Immature natural killer cell (primary cell): ENCODE measurements at places on chromosomes 12 and 14. TPM values are rescaled to one million over a fixed set of nuclear protein-coding genes. Genes with fewer than 3 reads are reported as not detected.

Gene GALC
- 38.7 TPM for polyA plus RNA-seq

Gene TEX22
- polyA plus RNA-seq: 0.79 TPM

DNA sequence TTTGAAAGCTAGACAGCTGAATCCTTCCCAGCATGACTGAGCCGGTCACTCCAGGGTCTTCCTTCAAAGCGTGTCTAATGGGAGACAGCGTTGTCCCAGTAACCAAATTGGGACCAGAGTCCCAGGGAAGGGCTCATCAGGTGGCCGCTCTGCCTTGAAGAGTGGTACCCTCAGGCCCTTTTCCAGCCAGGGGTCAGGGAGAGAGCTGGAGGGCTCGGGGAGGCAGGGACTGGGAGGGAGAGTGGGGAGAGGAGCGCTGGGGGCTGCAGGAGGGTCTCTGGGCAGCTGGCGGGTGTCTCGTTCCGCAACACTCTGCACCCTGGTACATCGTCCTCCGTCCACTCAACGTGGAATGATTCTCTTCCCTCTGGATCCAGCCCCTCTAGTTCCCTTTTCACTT lies 1.6 kb upstream of the RTL1 start:
- peaks cover 10% of the 10 kb centered on the region for H3K27me3 ChIP-seq
- H3K27ac ChIP-seq: no peak overlapping the region
- H3K4me3 ChIP-seq: no peak overlapping the region
- DNase-seq: no peak
- no peaks in the 10 kb centered on the region for H3K4me1 ChIP-seq

DNA sequence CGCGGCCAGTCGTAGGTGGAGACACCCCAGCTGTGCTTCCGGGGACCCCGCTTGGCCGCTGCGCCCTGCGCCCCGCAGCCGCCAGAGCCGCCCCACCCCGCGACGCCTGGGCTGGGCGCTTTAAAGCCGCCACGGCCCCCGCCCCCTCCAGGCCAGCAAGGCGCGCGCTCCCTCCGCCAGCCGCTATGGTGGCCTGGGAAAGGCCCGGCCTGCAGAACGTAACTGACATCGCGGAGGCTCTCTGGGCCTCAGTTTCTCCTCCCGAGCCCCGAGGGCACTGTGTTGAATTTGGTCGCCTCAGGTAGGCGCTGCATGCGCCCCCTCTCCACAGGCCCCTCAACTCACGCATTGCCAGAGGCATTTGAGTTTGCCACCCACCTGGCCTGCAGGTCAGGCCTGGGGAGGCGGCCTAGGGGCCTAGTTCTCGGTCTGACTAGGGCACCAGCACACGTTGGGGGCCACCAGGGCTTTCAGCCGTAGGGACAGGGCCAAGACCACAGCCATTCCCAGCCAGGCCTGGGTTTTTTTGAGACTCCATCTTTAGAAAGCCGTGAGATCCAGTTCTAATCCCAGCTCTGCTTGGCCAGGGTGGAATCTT lies at the start of gene NGB:
Gene NGB (minus strand): TSS at position 94 of the 598 bp plus-strand sequence. CDS start 269 bp downstream, outside the sequence.
- H3K27ac ChIP-seq: no peak within 1 kb of the TSS
- H3K4me3 ChIP-seq: no peak within 1 kb of the TSS
- no peak for DNase-seq
- H3K4me1 ChIP-seq: no peaks in the 10 kb centered on the region

GRCh38 chr12:49529414-49529813 lies 9.4 kb upstream of the KCNH3 start:
- H3K36me3 ChIP-seq: peaks cover 14% of the 10 kb centered on the region
- no peak overlapping the region for H3K27ac ChIP-seq
- DNase-seq: no peak
- H3K27me3 ChIP-seq: no peaks in the 10 kb centered on the region

Gene NFATC4
- polyA plus RNA-seq: not detected

DNA sequence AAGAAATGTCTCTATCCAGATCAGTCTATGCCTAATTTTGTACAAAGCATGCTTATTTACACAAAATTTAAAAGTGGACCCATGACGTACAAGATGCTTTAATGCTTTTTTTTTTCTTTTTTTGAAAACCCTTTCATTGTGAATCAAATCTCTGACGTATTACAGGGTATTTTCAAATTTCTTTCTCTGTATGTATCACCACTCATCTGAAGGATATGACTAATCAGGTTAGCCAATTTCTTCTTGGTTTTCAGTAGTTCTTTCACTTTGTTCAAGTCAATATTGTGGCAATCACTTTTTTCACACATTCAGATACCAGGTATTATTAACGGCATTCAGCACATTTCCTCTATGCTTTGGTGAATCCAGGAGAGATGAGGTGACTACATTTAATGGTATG lies 685.3 kb downstream of the TRHDE start:
- no peak overlapping the region for H3K4me3 ChIP-seq
- no peaks in the 10 kb centered on the region for H3K36me3 ChIP-seq
- H3K27ac ChIP-seq: no peak overlapping the region
- no peaks in the 10 kb centered on the region for H3K27me3 ChIP-seq

DNA sequence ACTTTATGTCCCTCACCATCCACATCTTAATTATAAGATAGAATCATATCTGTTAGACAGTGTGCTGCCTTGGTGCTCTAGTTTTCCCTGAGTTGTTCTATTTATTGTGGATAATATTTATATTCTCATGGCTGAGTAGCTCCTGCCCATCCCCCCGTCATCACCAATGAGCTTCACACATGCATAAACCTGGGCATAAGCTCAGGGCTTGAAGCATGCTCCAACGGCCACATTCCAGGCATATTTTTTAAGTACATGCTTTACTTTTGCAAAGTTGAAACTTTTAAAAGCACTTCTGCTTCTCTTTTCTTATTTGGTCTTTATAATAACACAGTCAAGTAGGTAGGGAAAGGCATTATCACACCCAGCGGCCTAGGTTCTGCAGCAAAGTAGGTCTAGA lies 3.4 kb upstream of the FBXO34 start:
- peaks cover 3% of the 10 kb centered on the region for H3K36me3 ChIP-seq
- no peak overlapping the region for H3K27ac ChIP-seq
- peaks cover 10% of the 10 kb centered on the region for H3K27me3 ChIP-seq
- DNase-seq: no peak
- H3K4me1 ChIP-seq: peaks cover 20% of the 10 kb centered on the region

DNA sequence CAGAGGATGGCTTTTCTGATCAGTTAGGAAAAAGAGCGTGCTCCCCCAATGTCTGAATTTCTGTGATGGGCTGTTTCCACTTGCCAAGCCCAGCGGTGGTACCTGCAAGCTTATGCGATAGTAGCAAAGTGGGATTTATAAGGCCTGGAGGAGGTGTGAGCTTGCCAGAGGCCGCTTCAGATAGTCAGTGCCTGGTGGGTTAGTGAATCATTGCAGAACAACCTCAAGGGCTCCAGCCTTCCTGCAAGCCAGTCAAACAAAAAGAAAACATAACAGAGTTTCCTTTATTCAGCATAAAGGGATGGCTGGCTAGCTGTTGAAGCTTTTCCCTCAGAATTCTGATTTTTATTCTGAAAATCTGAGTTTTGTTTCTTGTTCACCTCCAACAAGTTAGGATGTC lies 7.6 kb upstream of the BMP4 start:
- H3K27ac ChIP-seq: no peak overlapping the region
- peaks cover 6% of the 10 kb centered on the region for H3K27me3 ChIP-seq
- no peaks in the 10 kb centered on the region for H3K36me3 ChIP-seq
- no peak overlapping the region for H3K4me3 ChIP-seq

DNA sequence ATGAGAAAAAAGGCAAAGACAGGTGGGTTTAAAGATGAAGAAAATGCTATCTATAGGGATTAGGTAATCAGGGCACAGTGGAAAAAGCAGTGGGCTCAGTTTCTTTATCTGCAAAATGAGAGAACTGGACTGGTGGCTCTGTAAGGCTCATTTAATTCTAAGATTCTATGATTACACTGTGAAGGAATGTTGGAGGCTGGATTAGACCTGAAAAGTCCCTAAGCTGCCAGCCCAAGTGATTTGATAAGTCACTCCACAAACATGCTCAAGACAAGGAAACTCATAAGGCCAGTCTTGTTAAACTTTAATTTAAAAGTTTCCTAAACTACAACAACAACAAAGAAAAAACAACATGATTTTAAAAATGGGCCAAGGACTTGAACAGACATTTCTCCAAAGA lies 75.1 kb downstream of the DCAF5 start:
- no peaks in the 10 kb centered on the region for H3K27me3 ChIP-seq
- H3K27ac ChIP-seq: peak overlapping the region; percentile 7
- H3K4me3 ChIP-seq: no peak overlapping the region
- no peak for DNase-seq
- H3K36me3 ChIP-seq: peaks cover 29% of the 10 kb centered on the region

DNA sequence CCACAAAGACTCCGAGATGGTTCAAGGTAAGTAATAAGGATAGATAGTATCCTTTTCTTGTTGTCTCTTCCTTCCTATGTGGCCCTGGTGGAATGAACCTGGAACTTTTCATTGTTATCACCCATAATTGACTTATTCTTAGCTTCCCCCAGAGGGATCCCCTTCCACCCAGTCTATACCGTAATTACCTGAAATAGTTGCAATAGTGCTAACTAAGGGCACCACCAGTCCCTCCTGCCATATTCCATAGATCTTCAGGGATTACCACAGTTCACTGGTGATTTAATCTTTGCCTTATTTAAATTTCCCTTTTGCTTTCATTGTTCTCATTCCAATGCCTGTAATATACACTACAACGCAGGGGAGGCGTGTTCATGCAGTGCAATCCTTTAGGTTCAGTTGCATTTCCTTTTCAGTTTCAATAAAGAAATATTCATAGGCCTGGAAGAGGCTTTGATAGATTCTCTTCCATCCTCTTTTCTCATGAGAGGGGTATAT lies 13.8 kb upstream of the OR9K2 start:
- H3K4me3 ChIP-seq: no peak overlapping the region
- H3K27ac ChIP-seq: no peak overlapping the region
- H3K27me3 ChIP-seq: peaks cover 1% of the 10 kb centered on the region
- H3K36me3 ChIP-seq: no peaks in the 10 kb centered on the region
- no peak for DNase-seq

DNA sequence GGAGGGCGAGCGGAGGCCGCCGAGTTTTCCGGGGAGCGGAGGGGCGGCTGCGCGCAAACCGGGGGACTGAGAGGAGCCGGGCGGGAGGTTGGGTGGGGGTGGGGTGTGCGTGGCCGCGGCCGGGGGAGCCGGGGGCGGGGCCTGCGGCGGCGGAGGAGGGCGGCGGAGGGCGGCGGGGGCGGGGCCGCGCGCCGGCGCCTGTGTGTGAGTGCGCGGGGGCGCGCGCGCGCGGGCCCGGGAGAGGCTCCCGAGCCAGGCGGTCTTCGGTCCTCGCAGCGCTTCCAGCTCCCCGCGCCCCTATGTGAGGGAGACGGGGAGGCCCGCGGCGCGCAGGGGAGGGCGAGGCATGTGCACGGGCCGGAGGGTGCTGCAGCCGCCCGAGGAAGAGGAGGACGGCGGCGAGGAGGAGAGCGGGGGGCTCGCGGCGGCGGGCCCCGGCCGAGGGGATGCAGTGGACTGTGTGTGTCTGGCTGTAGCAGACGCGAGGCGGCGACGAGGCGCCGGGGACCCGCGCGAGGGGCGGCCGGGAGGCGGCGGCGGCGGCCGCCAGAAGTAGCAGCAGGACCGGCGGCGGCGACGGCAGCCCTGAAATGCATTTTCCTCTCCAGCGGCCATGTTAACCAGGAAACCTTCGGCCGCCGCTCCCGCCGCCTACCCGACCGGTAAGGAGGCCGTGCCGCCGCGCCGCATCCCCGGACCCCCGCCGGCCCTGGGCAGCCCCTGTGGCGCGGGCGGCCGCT lies at the start of gene DYRK2:
Gene DYRK2 (plus strand): TSS at position 225 of the 740 bp plus-strand sequence. CDS start 389 bp downstream, at position 614.
- peaks cover 22% of the 10 kb centered on the region for H3K27me3 ChIP-seq
- H3K4me1 ChIP-seq: peaks cover 45% of the 10 kb centered on the region
- DNase-seq: peak; percentile 74
- H3K4me3 ChIP-seq: peak within 1 kb of the TSS; percentile 96

GRCh38 chr12:47927346-47927745 lies 22.6 kb upstream of the VDR start:
- peaks cover 16% of the 10 kb centered on the region for H3K27me3 ChIP-seq
- no peak overlapping the region for H3K27ac ChIP-seq
- H3K4me1 ChIP-seq: no peaks in the 10 kb centered on the region
- no peak overlapping the region for H3K4me3 ChIP-seq

DNA sequence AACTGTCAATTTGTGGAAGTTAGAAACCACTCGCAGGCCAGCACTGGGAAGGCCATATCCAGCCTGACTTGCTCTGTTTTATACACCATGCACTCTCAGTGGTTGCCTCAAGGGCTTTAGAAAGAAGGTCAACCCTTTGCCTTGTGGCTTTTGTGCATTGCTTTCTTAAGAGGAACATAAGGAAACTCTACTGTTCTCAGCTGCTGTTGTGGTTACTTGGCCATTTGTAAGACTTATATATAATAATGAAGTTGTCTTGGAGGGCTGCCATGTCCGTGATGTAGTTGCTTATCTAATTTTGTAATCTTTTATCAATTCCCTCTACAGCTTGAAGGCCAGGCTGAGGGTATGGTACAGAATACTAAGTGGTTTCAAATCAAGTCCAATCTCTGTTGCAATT lies 637.8 kb downstream of the DIO2 start:
- no peaks in the 10 kb centered on the region for H3K27me3 ChIP-seq
- DNase-seq: no peak
- no peak overlapping the region for H3K27ac ChIP-seq

Gene PLD4
- polyA plus RNA-seq: 49.3 TPM

Gene SLC17A8
- not detected for polyA plus RNA-seq

DNA sequence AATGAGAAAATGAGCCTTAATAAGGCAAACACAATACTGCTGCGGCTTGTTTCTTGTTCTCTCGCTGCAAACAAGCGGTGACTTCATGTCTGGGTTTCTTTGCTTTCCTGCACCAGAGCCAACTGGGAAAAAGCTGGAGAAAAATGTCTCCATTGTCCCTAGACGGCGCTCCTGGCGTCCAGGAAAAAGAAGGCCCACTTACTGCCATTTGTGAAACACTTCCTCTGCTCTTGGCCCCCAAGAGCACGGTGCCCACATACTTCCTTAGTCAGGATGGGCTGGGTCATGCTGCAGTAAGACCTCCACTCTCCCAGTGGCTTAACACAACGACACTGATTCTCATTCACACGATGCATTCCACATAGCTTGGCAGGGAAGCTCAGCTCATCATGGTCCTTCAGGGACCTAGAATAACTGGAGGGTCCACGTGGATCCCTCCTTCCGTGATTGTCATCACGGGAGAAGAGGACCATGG lies 86.0 kb upstream of the BCL11B start:
- DNase-seq: no peak
- H3K27me3 ChIP-seq: peaks cover 2% of the 10 kb centered on the region
- no peak overlapping the region for H3K4me3 ChIP-seq

Gene KRT81
- 3.7 TPM for polyA plus RNA-seq

- peaks cover 4% of the 10 kb centered on the region for H3K4me1 ChIP-seq
- H3K27ac ChIP-seq: no peak overlapping the region
- H3K27me3 ChIP-seq: peaks cover 7% of the 10 kb centered on the region
- no peak for DNase-seq
Observed at GRCh38 chr14:74509587-74510222, 16.1 kb downstream of the ISCA2 start.

Gene JPH4
- 0.10 TPM for polyA plus RNA-seq

Gene LUM
- not detected for polyA plus RNA-seq
